ENCODE measurements at places on chromosomes 16 and 17. TPM values are rescaled to one million over a fixed set of nuclear protein-coding genes. Genes with fewer than 3 reads are reported as not detected.
A peak's percentile ranks its signal among the peaks of the same experiment; 100 is the strongest.

The RGS11 gene
- not detected for total RNA-seq

DNA sequence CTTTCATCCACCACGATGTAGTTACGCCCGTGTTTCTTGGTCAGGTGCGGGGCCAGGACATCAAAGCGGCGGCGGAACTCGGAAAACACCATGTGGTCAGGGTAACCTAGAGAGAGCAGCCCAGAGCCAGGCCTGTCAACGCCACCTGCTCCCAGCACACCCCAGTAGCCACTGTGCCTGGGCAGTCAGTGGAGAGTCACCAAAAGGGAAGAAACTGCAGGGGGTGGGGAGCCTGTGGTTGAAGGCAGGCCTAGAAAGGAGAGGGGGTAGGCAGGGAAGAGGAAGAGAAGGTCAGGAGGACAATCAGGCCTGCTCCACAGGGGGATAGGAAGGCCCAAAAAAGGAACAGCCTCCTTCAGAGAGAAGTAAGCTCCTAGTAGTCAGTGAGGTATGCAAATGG, 64.1 kb downstream of the PIPOX start:
- no peak for DNase-seq

- peak; percentile 76 for DNase-seq
These were observed 996 bp downstream of the SUMO2 start for GRCh38 chr17:75181608-75182318.

- DNase-seq, result peak; percentile 81
These were observed 717 bp downstream of the CYBA start for GRCh38 chr16:88649924-88650748.

DNA sequence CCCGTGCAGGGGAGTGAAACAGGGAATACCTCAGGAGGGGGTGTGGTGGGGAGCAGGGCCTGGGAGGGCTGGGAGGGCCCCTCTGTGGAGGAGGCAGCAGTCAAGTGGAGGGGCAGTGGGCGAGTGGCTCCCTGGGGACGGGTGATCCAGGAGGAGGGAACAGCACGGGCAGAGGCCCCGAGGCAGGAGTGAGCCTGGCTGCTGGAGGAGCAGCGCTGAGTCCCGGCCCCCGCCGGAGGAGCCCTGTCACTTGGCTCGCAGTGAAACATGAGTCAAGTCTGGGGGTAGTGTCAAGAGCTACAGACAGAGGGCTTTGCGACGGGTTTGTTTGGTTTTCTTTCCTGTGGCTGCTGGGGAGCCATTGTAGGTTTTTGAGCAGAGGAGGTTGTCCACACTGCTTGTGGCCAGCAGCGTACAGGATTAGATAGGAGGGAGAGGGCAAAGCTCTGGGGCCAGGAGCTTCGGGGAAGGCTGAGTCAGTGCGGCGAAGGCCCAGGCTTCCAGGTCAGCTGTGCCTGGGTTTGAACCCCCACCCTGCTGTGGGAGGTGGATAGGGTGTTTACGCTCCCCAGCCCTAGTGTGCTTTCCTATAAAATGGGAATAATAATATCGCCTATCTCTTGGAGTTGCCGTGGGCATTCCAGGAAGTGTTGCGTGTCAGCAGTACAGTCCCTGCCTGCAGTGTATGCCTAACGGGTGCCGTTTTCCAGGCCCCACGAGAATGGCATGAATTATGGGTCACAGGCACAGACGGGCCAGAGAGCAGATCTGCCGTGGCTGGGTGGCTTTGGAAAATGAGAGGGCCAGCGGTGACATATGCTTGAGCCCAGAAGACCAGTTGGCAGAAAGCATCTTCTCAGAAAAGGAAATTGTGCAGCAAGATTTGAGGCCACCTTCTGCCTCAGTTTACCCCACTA, 115.9 kb upstream of the CIBAR2 start:
- no peak for DNase-seq

Measured in Karpas-422 (cell line).